ENCODE measurements at places on chromosomes 1 and 21.

- DNase-seq = no peak
These were observed 2.5 kb upstream of the CDKN2C start for GRCh38 chr1:50967416-50968157.

GRCh38 chr21:31236528-31236927 lies 107.5 kb downstream of the TIAM1 start:
- no peak for DNase-seq

- DNase-seq = no peak
These were observed 633.1 kb upstream of the CHRM3 start for GRCh38 chr1:238753252-238753651.

GRCh38 chr1:70790232-70790923 lies 257.2 kb downstream of the PTGER3 start:
- DNase-seq = no peak

GRCh38 chr1:25246600-25247023 lies 642 bp downstream of the RSRP1 start:
- DNase-seq = peak; percentile 47

- DNase-seq = no peak
These were observed 248.6 kb downstream of the TBX15 start for GRCh38 chr1:118739501-118739900.

DNA sequence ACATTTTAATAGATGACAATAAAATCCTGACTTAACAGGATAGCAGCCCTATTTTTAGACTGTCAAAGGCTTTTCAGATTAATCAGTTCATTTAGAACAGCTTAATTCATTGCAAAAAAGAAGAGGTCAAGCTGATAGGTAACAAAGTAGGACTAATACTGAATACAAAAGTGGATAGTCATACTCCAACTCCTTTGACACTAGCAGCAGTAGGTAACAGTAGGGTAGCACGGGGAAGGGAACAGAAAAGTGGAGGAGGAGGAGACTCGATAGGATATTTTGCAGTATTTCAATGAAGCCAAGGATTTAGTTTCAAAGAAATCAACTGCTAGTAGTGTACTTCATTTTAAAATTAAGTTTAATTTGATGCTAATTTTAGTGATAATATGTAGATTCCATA lies 51.1 kb downstream of the USP1 start:
- no peak for DNase-seq

DNA sequence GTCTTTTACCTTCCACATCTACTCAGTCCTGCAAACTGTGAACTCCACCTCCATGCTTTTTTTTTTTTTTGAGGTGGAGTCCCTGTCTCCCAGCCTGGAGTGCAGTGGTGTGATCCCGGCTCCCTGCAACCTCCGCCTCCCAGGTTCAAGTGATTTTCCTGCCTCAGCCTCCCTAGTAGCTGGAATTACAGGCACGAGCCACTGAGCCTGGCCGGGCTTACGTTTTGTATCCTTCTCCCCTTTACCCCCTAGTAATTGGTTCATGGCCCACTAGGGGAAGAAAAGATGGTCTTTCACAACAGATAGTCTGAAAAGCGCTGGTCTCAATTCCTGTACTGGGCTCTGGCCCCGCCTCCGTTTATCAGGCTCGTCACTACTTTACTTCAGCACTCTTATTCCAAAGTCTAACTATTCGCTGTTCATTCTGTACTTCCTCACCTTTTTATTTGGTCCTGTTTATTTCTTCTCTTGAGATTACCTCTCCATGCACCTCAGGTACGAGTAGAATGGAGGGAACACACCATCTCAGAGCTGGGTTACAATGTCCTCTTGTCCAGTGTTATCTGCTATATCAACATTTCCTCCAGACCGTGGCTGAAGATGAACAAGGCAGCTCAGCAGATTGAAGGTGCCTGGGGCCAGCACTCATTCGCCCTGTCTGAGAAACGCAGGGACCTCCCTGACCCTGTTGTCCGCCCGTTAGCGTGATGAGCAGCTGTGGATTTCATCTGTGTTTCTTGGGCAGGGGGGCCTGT lies 16.2 kb downstream of the CNST start:
- DNase-seq = no peak

- DNase-seq = no peak
These were observed 2.6 kb upstream of the GNG12 start for GRCh38 chr1:67835663-67836452.

GRCh38 chr1:50474859-50475809 lies 51.9 kb upstream of the DMRTA2 start:
- no peak for DNase-seq

DNA sequence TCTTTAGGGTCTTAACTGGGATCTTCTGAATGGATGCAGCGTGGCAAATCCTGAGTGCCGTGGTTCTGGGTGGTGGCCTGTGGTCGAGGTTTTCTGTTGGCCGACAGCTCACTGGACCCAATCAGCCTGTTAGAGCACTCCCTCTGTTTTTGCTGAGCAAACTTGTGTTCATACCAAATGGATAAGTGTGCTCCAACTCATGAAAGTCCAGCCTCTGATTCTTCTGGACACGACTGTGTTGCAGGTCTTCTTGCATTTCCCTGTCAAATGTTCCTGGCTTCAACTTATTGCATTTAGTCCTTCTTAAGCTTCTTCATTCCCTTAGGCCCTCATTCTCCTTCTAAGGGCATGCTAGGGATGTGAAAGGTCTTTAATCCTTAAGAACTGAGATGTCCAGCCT lies 63.7 kb downstream of the AJAP1 start:
- no peak for DNase-seq

- DNase-seq = no peak
These were observed 496.3 kb downstream of the KIF26B start for GRCh38 chr1:245651093-245651492.

GRCh38 chr1:72481420-72481970 lies 199.2 kb upstream of the NEGR1 start:
- no peak for DNase-seq

GRCh38 chr1:177983077-177983476 lies 13.2 kb upstream of the SEC16B start:
- DNase-seq = no peak

DNA sequence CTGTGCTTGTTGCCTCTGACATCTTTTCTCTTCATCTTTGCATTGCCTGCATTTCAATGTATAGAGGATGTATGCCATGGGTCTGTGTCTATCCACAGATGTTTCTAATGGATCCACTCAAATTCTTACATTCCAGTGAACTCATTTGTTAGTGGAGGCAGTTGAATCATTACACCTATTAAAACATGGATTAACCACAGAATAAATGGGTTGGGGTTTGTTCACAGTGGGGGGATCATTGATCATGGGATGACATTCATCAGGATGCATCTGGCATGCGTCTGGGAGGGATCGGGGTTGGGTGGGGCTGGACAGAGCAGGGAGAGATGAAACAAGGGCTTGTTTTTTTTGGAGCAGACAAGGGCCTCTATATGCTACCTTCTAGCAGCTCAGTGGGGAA lies 182.5 kb downstream of the RHOU start:
- DNase-seq = no peak

DNA sequence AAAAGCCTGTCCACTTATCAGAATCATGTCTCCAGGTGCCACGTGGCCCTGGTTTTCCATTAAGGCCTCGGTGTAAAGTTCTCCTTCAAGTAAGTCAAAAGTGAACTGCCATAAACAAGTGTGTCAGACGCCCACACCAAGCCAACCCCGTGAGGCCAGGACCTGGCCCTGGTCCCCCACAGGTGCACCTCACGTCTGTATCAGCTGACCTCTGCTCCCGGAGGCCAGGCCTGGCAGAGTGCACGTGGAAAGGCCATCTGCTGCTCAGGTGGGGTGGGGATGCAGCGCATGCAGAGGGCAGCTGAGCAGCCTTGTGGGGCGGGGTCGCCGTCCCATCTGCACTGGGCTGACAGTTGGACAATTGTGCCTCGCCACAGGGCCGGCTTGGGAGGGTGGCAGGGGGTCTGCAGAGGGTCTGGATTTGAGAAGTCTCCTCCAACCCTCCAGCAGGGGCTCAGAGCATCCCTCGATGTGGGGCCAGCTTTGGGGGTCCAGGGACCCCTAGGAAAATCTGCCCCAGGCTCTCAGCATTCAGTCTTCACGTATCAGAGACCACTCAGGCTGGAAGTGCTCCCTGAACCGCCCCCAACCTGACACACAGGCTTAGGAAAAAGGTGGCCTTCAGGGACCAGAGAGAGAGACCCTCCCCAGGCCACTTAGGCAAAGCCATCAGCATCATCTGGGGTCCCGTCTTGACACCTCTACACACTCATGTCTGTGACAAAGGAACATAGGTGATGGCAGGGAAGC lies 3.0 kb downstream of the SLC19A1 start:
- no peak for DNase-seq

GRCh38 chr1:4317207-4317606 lies 337.2 kb upstream of the AJAP1 start:
- DNase-seq = no peak

DNA sequence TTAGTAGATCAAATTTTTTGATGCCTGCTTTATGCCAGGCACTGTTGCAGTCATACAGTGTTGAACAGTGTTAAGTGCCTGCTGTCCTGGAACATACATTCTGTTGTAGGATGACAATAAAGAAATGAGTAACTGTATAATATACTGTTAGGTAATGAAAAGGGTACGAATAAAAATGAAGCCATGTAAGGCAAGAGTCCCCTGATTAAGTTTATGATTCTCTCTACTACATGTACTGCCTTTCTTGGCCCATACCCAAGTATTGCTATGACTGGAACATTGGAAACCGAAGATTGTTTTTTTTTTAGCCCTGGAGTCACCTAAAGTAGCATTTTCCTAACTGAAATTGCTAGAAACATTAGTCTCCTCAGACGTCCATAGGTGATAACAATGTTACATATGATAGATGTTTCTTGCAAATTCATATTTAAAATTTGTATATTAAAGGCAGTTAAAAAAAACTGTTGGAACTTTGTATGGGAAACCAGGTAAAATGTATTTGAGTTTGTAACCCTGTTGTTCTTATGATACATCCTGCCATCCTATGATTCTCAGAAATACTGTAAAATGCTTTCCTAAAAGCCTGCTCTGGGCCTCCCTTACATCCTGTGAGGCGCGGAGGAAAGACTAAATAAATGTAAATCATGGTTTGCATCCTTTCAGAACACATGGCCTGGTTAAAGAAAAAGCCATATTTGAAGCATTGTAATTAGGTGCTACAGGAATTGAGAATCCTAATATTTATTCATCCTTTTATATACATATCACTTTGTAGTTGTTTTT lies 5.8 kb downstream of the ATP5PB start:
- DNase-seq = no peak

- DNase-seq = no peak
These were observed 17.9 kb upstream of the ATP6V1G3 start for GRCh38 chr1:198558402-198558801.

DNA sequence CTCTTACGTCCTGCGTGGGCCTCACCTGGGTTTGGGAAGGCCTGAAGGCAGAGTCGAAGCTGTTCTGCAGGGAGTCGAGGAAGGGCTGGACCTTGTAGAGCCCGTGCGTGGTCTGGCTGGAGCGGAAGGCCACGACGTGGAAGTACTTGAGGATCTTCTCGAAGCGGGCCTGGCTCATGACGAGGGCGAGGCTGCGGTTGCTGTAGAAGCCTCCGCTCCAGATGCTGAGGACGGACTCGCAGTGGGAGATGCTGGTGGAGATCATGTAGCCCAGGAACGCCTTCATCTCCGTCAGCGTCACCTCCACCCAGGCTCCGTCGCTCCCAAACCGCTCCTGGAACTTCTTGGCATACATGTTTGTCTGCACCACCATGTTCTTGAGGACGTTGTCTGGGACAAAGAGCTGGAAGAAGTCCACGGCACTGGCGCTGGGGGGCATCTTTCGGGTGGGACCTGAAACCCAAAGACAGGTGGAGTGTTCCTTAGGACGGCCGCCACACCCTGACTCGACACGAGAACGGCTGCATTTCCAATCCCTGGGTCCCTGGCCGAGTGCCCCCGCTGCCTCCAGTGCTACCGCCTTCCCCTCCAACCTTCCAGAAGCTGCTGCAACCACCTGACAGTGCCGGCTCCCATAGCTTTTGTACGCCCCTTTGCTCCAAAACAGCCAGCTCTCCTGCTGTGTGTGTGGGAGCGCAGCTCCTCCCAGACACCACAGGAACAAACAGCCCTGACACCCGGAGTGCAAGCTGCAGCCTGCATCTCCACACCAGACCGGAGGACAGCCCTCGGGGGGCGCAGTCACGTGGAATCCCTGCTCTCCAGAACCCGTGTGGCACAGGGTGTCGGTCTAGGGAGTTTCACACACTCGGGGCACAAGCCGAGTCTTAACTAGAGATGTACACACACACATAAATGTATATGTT lies 69.0 kb downstream of the PGBD5 start:
- DNase-seq = no peak

GRCh38 chr1:187577610-187578009 lies 748.9 kb downstream of the PLA2G4A start:
- no peak for DNase-seq

DNA sequence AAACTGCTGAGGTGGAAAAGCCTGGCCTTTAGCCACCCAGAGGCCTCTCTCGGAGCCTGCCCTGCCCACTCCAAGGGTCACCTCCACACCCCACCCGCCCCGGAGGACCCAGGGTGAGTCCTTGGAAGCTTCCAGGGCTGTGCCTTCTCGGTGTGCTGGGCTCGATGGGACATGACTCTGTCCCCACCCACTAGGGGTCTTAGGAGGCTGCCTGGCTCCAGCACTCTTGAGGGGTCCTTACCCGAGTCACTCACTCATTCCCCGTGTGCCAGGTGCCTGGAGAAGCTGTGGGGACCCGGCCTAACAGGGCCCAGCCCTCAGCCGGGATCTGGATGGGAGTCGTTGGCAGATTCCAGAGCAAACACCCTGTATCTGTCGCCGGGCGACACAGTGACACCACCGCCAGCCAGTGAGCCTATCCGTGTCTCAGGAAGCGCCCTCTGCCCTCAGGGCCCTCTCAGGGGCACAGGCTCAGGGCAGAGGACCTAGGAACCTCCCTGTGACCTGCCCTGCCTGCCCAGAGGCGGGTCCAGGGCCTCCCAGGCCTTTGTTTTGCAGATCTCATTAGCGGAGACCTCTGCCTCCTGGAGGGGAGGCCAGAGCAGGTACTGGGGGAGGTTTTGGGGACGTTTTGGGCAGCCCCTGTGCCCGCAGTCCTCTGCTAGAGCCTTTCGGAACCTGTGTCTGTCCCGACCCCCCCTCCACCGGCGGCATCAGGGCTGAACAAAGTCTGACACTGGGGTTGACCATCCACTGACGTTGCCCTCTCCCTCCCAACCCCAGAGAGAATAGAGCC lies 3.1 kb upstream of the PRKCZ start:
- DNase-seq = no peak

DNA sequence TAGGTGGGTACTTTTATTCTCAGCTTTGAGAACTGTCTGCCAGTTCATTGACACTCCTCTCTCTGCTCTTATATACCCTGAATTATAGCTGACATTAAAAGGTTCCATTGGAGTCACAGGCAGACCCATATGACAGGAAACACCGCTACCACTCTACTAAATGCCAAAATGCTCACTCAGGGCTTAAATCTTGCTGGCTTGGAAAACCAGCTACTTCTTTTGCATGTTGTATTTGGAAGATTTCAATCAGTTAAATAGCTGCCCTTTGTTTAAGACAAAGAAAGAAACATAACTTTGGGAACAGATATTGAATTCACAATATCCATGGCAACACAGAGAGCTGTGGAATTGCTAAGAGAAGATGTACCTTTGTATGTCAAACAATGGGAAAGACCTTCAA lies 876.5 kb downstream of the USP25 start:
- no peak for DNase-seq

- DNase-seq = no peak
These were observed 47.7 kb upstream of the GPR37L1 start for GRCh38 chr1:202074985-202075384.

All from adrenal gland (tissue), 19 donors.